Lower leg skin (tissue), 4 donors: ENCODE measurements at places on chromosomes 6 and 20.

DNA sequence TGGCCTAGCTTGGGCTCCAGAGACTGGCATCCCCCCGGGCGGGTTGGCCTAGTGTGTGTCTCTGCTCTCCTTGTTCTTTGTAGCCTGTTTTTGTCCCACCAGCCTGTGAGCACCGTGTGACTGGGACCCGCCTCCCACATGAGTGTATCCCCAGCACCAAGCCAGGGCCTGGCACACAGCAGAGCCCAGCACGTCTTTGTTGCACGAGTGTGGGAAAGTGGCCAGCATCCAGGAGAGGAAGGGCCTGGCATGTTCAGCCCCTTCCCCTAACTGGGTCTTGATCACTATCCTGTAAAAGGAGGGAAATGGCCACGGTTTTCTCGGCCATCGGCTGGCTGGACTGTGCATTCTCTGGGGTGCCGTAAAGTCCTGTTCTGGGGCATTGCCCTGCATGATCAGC is 290.1 kb downstream of the BMP7 start:
- no peak for DNase-seq

GRCh38 chr6:174036-174435 is 118.3 kb upstream of the DUSP22 start:
- DNase-seq, result no peak

- DNase-seq, result no peak
These were observed 2.0 kb downstream of the HFE start for GRCh38 chr6:26089272-26089671.

DNA sequence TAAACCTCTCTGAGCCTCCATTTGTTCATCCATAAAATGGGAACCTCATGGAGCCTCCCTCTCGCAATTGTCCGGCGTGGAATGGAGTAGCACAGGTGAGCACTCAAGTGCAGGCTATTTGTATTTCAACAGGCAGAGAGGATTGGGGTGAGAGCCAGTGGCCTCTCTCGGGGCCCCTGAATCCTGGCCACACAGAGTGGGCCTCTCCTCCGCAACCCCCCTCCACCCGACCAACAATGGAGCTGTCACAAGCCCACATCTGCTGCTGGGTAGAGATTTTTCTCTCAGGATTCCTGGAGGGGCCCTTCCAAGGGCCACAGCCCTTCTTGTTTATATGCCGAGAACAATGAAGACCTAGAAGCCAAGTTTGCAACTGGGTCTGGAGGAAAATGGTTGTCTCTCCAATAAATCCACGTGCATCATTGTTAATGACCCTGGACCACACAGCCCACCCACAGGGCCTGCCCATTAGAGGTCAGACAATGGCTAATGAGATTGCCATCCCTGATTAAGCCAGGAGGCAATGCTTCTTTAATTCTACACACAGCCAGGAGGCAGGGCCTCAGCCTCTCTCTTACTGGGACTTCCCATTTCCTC is 233.0 kb downstream of the ANKRD60 start:
- DNase-seq, result no peak

DNA sequence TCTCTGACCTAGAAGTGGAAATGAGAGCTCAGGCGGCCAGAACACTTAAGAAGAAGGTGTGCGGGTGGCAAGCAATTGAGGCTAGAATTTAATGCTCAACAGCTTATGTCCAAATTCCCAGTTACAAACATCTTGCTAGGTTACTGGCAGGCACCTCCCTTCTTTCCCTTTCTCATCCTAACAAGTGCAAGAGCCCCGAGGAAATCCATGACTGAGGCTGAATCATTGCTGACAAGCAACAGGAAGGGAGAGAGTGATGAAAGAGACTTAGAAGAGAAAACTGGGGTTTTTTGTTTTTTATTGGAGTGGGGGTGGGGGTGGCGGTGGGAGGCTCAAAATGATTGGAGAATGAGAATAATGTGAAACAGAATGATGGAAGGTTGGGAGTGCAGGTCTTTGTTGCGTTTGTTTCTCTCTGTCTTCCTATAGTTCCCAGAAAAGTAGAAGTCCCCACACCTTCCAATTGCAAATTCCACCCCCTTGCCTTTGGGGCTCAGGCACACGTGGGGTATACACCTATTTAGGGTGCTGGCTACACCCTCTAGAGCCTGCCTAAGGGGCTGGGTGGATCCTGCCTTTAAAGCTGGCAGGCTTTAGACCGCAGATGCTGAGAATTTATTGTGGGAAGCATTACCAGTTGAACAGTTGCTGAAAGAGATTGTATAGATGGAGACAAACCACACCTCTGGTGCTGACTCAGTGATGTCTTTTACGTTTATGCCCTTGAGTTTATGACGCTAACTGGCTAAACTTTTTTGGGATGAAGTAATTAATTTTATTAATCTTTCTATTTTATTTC is 1.4 kb downstream of the FAM83B start:
- no peak for DNase-seq

GRCh38 chr20:42714298-42715141 is 475.2 kb downstream of the PTPRT start:
- DNase-seq, result no peak

- no peak for DNase-seq
These were observed 222.5 kb upstream of the SPTLC3 start for GRCh38 chr20:12786276-12786675.

DNA sequence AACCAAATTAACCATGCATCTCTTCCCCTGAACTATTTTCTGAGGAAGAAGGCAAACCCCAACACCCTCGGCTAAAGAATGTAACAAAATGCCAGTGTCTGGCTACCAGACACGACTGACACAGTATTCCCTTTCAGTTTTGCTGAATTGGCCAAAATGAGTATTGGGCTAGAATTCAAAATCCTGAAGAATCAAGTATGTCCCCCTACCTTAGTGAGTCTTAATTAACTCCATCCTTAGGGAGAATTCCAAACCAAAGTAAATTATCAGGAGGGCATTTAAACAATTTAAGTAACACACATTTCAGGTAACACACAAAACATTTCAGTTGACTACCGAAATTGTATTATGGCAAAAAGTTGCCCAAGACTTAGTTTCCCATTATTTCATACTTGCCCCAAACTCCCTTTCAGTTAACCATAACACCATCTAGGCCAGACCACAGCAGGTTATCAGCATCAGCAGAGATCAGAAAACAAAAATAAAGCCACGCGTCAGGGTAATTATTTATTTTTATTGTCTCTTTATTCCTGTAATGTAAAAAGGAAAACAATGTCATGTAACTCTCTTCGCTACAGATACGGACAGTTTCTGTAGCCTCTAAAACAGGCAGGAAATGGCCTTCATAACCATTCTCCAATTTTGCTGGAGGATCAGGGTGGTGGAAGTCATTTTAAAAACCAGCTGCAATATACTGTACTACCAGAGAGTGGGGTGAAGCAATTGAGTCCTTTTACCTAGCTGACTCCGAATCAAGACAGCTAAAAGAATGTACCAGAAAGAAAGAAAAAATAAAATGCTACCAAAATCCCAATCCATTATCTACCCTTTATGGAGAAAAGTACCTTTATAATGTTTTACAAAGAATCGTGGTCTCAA is 1.9 kb downstream of the SNX5 start:
- no peak for DNase-seq

- DNase-seq, result no peak
These were observed 8.6 kb downstream of the GJA1 start for GRCh38 chr6:121443971-121444541.

DNA sequence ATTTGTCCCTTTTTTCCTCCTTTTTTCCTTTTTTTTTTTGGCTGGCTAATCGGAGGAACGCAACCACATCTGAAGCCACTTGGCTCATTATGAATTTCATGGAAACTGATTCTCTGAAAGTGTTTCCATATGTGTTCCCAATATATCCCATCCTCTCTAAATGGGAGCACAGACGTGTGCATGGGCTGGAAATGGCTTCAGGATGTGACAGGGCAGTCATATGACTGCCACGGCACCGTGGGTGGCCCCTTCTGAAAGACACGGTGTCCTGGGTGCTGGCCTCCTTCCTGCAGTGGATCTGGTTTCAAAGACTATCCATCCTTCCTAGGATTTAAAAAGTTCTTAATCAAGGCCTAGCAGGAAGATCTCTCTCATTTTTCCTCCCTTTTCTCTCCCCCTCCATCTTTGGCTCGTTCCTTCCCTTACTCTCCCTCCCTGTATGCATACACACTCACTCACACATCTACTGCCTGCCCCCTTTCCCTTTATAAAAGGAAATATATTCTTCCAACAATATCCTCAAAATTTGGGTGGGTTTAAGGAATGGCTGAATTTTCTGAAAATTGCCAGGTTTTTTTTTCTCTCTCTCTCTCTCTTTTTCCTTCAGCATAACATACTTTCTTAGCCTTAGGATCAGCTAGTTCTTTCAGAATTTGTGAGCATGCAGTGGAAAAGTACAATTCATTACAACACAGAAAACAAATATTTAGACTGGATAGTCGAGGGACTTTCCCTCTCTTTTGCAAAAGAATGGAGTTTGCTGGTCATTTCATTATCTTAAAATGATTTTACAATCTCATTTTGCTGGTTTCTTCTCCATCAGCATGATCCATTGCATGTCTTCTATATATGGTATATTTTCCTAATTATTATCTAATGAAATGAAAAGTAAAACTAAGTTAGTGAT is 161.2 kb upstream of the SUPT3H start:
- peak; percentile 70 for DNase-seq

DNA sequence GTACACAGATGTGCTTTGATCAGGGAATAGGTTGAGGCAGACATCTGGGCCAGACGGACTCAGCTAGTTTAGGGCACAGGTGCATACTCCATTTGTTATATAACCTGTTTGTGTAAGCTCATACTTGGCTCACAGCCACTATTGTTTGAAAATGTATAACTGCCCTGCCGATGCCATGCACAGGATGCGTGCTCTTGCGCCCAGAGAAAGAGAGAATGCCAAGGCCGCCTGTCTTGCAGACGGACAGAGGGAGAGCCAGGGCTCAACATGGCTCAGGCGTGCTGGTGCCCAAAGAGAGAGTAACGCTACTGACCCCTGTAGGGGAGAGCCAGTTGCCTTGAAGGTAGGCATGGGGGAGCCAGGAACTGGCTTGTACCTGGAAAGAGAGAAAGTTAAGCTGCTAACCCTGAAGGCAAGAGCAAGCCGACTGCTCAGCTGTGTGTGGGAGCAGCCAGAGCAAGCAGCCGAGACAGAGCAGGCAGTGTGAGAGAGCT is 57.7 kb downstream of the FAM229B start:
- no peak for DNase-seq

DNA sequence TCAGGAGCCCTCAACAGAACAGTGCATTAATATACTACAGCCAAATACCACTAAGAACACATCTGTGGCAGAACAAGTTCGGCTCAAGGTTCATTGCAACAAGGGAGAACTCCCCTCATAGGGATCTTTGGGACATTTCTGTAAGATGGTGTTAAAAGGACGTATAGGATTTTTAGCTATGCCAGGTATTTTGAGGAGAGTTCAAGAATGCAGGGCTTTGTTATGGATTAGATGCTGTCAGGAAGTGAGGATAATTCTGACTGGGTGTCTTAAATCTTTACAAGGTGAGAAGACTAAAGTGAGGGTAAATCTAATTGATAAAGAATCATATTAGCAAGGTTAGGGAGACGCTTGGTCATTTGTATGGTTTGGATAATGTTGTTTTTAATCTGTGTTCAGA is 83.7 kb upstream of the AHI1 start:
- no peak for DNase-seq
